ENCODE measurements at places on chromosomes 6 and 20. TPM values are rescaled to one million over a fixed set of nuclear protein-coding genes. Genes with fewer than 3 reads are reported as not detected.

Gene PSMB9
- 5.6 TPM for total RNA-seq

Gene ZC2HC1B
- total RNA-seq = not detected

Gene SOX12
- total RNA-seq = 6.2 TPM

Gene PRICKLE4
- total RNA-seq = 1.7 TPM

Gene CST3
- 158 TPM for total RNA-seq

Gene ECT2L
- under 0.01 TPM for total RNA-seq

Gene COL11A2
- total RNA-seq = 0.17 TPM

Gene SLC17A1
- total RNA-seq = not detected

Gene VGLL2
- not detected for total RNA-seq

Gene ADGRF4
- 9.9 TPM for total RNA-seq

Gene UCKL1
- 28.5 TPM for total RNA-seq

Gene SNAP25
- not detected for total RNA-seq

Gene TP53INP2
- total RNA-seq = 4.4 TPM

Gene SLC22A2
- not detected for total RNA-seq

Gene PRDM13
- not detected for total RNA-seq

Gene POM121L2
- total RNA-seq = not detected

Gene MEI4
- not detected for total RNA-seq

Gene SRSF12
- total RNA-seq = 3.8 TPM

Gene HLA-DRA
- total RNA-seq = 0.67 TPM

Gene HCRTR2
- total RNA-seq = not detected

Gene THBS2
- 0.19 TPM for total RNA-seq

Gene KHDRBS2
- not detected for total RNA-seq

Gene C6orf89
- total RNA-seq = 36.9 TPM

Gene PRKN
- total RNA-seq = 1.3 TPM

Gene DNAH8
- total RNA-seq = not detected

Gene ZNF76
- total RNA-seq = 18.8 TPM

Gene PNLDC1
- not detected for total RNA-seq
